ENCODE measurements at places on chromosomes 1 and 21.
A peak's percentile ranks its signal among the peaks of the same experiment; 100 is the strongest.

DNA sequence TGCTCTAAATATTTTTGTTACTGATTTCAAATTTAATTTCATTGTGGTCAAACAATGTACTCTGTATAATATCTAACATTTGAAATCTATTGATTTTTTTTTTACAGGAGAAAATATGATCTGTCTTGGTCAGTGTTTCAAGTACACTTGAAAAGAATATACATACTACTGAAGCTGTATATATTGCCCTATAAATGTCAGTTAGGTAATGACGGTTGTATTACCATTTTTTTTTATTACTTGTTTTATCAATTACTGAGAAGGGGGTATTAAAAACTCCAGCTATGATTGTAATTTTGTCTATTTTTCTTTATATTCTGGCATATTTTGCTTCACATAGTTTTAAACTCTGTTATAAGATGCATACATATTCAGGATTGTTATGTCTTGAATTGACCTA lies 59.7 kb upstream of the CACHD1 start:
- no peak for DNase-seq

DNA sequence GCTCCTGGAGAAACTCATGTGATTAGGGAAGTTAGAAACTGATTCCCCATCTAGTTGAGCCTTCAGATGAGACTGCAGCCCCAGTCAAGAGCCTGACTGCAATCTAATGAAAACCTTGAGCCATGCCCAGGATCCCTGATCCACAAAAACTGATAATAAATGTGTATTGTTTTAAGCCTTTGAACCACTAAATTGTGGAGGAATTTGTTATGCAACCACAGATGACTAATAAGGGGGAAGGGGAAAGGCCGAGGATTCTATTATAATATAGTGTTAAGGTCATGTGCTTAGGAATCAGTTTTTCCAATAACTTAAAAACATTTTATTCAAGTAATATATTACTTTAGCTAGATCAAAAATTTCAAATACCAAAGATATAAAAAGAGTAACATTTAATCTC lies 52.8 kb upstream of the USP25 start:
- DNase-seq = no peak

- DNase-seq = no peak
These were observed 7.6 kb downstream of the MAN1C1 start for GRCh38 chr1:25624156-25624555.

DNA sequence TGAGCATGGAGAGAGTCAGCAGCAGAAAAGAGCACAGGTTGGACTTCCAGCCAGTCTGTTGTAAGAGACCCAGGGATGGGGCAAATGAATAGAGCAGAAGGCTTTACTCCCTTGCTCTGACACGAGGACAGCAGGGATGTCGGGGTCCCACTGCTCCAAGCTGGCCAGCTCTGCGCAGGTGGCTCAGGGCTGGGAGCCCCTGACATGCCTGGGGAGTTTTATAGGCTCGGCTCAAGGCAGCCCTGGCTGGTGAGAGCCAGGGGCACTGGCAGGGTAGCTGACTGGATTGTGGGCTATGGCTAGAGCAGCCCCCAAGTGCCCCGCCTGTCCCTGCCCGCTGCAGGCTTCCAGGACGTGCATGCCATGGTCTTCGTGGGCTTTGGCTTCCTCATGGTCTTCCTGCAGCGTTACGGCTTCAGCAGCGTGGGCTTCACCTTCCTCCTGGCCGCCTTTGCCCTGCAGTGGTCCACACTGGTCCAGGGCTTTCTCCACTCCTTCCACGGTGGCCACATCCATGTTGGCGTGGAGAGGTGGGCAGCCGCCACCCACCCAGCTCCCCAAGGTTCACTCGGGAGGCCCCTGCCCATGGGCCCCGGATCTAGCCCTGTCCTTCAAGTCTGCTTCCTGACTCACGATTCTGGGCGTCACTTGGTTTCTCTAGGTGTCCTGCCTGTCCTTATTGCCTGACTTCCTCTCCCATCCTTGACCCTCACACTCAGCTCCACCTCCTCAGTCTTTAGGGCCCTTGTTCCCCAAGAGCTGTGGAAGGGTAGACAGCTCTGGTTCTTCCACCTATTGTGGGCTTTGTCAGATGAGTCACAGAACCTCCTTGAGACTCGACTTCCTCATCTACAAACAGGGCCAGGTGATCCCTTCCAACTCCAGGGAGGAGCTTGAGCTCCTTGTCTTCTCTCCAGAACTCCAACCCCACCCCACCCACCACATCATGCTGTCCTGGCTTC lies 8.2 kb downstream of the RHBG start:
- DNase-seq = peak; percentile 16

- no peak for DNase-seq
These were observed 37.2 kb upstream of the ST6GALNAC3 start for GRCh38 chr1:76037324-76037723.

- DNase-seq = no peak
These were observed 2.3 kb upstream of the SLC25A34 start for GRCh38 chr1:15733726-15734226.

GRCh38 chr21:42469272-42469671 lies 26.8 kb downstream of the RSPH1 start:
- DNase-seq = no peak

- no peak for DNase-seq
These were observed 76.2 kb upstream of the CXADR start for GRCh38 chr21:17436626-17437111.

- no peak for DNase-seq
These were observed 49.3 kb downstream of the ADAMTS1 start for GRCh38 chr21:26795866-26796329.

DNA sequence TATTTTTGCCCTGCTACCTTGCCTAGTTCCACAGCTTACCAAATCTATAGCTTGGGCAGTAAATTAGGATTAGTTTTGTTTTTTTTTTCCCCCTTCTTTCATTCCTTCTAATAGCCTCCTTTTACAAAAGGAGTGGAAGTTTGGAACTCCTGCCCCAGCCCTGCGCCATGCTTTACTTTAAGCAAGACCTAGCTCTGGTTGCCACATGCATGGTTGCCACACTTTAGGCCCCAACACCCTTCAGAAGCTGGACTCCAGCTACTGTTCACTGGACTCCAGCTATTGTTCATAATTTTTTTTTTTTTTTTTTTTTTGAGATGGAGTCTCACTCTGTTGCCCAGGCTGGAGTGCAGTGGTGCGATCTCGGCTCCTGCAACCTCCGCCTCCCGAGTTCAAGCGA lies 115.8 kb downstream of the NR5A2 start:
- DNase-seq = no peak

DNA sequence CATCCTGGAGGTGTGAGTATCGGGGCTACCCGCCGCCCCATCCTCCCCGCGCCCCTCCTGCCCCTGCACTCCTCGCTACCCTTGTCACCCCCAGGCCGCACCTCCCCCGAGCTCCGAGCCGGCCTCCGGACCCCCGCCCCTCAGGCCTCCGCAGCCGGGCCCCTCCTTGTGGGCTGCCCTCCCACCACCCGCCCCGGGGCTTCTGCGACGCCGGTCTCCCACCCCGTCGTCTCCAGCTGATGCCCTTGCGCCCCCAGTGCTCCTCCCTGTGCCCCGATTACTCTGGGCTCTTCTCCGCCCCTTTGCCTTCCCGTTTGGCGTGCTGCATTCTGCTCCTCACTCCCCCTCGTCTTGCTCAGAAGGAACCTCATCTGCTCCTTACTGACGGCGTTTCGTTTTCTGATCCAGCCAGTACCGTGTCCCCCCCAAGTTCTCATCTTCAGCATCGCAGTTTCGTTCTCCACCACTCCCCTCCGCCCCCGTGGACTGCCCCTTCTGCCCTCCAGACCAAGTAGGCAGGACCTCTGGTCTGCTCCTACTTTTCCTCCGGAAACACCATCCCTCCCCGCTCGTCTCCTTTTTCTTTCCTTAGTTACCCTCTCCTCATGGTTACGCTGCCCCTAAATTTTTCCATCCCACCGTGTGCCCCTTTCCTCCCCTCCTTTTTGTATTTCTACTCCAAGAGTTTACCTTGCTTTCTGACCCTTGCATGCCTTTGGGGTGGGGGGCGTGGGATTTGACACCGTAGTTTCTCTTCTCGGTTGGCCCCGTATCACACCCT lies 841 bp downstream of the SNX27 start:
- DNase-seq = peak; percentile 29

DNA sequence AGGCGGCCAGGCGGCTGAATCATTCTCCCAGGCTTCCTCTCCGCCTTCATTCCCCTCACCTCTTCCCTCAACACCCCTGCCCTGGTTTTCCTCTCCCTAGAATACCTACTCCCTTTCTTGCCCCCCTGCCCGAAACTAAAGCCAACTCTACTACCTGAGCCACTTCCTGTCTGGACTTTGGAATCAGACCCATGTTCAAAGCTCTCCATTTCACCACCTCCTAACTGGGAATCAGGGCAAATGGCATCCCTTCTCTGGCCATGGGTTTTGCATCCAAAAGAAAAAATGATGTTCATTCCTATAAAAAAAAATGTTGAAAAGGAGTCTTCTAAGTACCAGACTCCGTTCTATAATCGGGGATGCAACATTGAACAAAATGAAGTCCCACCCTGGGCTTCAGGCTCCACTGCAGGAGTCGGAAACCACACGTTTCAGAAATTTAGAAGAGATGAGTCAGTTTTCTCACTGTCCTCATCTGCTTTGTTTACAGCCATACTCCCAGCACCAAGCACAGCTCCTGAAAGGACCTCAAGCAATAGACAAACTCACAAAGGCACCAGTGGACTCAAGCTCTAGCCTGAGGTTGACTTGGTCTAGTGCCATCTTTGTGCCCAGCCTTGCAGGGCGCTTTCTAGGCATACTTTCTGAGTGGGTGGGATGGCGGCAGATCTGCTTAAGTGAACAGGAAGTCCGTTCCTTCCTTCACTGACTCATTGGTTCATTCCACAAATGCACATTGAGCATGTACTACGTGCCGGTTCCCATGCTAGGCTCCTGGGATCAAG lies 176.2 kb downstream of the IGSF21 start:
- peak; percentile 49 for DNase-seq

DNA sequence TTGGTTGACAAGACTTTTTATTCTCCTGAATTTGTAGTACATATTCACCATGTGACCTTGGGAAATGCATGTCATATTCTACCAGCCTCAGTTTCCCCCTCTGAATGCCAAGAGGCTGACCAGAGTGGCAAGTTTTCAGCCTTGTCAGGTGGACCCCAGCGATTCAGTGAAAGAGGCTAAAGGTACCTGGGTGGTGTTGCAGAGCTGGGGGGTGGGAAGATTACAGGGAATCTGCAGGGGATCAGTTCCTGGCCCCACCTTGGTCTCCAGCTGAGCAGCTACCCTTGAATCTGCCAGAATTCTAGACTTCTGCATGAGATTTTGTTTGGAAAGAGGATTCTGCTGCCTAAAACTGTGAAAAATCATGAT lies 27.9 kb upstream of the KCNA2 start:
- DNase-seq = no peak

- DNase-seq = no peak
These were observed 62.8 kb upstream of the COL11A1 start for GRCh38 chr1:103171041-103171590.

- DNase-seq = no peak
These were observed 9.7 kb upstream of the PRELP start for GRCh38 chr1:203465948-203466347.

DNA sequence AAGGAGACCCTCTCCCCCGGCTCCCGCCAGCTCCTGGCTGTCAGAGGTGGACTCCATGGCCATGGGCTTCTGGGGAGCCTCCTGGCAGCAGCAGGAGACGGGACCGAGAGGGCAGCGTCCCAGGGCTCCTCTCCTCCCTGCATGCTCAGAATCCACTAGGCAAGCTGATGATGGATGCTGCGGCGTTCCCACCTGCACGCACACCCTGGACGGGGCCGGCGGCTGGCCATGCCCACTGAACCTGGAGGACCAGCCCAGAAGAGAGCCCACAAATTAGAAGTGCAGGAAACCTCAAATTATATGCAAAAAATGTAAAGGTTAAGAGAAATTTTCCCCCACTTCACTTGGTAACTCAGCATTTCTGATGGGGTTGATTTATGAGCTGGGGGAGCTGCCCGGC lies 77.3 kb upstream of the ARHGEF16 start:
- no peak for DNase-seq

- DNase-seq = no peak
These were observed 823 bp upstream of the PRKAA2 start for GRCh38 chr1:56644064-56644918.

DNA sequence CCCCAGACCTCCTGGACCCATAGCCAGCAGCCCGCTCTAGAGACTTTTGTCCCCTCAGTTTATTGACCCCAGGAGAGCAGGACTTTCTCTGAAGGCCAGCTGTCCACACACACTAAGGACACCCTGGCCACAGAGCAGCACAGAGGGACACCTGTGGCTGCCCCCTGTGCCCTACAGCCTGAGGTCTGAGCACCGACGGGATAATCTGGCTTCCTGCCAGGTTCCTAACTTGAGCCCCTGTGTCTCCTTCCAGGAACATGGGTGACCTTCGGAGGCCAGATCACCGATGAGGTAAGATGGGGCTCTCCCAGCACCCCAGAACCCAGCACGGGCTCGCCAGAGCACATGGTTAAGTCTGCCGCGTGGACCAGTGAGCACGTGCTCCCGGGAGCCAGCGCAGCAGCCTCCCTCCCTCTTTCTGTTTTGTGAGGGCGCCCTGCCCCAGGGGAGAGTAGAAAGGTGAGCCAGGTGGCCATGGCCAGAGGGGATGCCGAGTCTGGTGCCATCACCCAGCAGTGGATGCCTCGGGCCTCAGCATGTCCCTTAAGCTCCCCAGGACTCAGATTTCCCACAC lies 27.9 kb downstream of the KCNAB2 start:
- no peak for DNase-seq

DNA sequence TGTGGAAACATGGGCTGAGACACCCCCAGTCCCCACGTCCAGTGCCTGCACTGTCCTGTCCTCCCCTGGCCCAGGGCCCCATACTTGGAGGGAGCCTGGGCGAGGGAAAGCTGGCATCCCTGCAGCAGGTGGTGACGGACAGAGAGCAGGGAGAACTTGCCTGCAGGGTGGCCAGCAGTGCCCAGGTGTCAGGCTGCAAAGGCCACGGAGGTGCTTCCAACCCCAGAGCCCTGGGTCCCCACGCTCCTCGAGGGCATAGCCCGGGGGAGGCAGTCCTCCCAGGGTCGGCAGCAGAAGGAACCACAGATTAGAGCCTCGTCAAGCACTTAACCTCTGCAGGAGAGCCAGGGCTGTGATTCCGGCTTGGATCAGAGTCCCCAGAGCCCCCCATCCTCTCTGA lies 77.5 kb downstream of the ARHGEF16 start:
- DNase-seq = no peak

GRCh38 chr21:45074818-45075595 lies 627 bp downstream of the ADARB1 start:
- DNase-seq = no peak

GRCh38 chr1:57522575-57522974 lies 98.7 kb upstream of the DAB1 start:
- DNase-seq = no peak

- no peak for DNase-seq
These were observed 235.2 kb downstream of the SDCCAG8 start for GRCh38 chr1:243490748-243491686.

DNA sequence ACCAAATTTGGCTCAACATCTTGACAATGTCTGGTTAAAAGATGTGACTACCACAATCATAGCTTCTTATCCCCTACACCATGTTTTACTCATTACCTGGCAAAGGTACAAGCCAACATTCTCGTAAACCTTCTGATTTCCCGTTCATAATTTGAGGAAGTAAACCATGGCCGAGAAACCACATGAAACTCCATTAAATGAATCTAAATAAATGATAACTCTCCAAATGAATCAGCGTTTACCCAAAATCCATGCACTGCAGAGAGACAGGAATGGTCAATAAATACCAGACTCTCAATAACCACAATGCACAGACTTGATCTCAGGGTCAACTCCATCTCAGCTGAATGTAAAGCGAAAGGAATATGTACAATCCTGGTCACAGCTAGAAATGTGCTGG lies 125.2 kb downstream of the TYW3 start:
- no peak for DNase-seq

- DNase-seq = no peak
These were observed 22.5 kb upstream of the KCNE1 start for GRCh38 chr21:34534522-34534921.

Measured in GM12892 (cell line).